ENCODE measurements at places on chromosomes 7 and 10. TPM values are rescaled to one million over a fixed set of nuclear protein-coding genes. Genes with fewer than 3 reads are reported as not detected.

DNA sequence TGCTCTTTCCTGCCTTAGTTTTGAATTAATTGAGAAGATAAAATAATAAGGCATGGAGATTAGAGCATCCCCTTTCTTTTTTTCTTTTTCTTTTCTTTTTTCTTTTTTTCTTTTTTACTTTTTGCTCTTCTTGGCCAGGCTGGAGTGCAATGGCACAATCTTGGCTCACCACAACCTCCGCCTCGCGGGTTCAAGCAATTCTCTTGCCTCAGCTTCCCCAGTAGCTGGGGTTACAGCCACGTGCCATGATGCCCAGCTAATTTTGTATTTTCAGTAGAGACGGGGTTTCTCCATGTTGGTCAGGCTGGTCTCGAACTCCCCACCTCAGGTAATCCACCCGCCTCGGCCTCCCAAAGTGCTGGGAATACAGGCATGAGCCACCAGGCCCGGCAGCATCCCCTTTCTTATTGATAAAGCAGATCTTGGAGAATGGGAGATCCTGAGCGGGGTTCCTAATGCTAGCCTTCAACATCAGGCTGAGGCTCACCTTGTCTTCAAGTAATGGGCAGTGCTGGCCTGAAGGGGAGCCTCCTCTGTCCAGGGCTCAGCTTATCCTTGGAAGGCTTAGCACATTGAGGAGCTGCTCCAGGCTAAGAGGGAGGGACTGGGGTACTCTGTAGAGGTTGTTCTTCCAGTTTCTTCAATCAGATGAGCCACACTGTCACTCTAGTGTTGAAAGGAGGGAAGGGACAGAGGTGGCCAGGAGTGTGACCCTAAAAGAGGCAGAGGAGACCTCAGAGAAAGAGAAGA is 27.9 kb downstream of the GSTO2 start:
- H3K4me1 ChIP-seq = peaks cover 29% of the 10 kb centered on the region
- no peaks in the 10 kb centered on the region for H3K27me3 ChIP-seq
- H3K27ac ChIP-seq = no peak overlapping the region
- no peak overlapping the region for H3K4me3 ChIP-seq
- peaks cover 2% of the 10 kb centered on the region for H3K36me3 ChIP-seq
- DNase-seq = no peak

DNA sequence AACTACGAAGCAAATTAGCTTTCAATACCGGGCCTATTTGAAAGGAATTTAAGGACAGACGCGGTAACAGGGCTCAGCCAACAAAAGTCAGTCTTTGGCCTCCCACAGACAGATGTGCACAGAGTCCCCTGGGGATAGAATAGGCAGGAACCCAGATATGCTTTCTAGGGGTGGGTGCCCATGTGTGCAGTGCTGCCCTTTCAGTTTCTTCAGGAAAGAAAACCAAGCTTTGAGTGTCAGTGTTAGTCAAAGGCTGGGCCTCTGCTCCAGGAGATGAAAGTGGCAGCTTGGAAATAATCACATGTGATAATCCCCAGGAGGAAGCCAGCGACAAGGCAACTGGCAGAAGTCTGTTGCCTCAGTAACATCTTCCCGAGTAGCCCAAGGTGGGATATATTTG is 43.8 kb upstream of the CSTF2T start:
- no peak for DNase-seq
- H3K4me3 ChIP-seq = no peak overlapping the region
- H3K27me3 ChIP-seq = peaks cover 5% of the 10 kb centered on the region
- H3K36me3 ChIP-seq = no peaks in the 10 kb centered on the region

DNA sequence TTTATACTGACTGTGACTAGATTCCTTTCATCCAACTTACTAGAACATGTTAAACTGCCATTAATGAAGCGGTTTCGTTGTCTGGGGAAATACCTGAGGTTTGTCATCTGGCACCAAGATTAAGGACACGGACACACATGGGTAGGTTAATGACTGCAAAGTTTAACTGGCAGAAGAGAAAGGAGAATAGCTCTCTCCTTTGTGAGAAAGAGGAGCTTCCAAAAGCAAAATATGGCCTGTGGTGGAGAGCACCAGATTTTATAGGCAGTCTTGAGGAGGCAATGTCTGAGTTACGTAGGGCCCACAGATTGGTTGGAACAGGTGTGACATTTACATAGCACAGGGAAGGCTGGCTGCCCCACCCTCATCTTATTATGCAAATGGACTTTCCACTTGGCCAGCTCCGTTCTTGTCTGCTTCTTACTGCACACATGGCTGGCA is 1193.0 kb upstream of the CELF2 start:
- no peak overlapping the region for H3K27ac ChIP-seq

- H3K36me3 ChIP-seq = no peaks in the 10 kb centered on the region
- no peak overlapping the region for H3K27ac ChIP-seq
- DNase-seq = no peak
- no peaks in the 10 kb centered on the region for H3K27me3 ChIP-seq
- H3K4me3 ChIP-seq = no peak overlapping the region
- H3K4me1 ChIP-seq = no peaks in the 10 kb centered on the region
Measured at GRCh38 chr7:33592718-33593117, 312.6 kb upstream of the BMPER start.

DNA sequence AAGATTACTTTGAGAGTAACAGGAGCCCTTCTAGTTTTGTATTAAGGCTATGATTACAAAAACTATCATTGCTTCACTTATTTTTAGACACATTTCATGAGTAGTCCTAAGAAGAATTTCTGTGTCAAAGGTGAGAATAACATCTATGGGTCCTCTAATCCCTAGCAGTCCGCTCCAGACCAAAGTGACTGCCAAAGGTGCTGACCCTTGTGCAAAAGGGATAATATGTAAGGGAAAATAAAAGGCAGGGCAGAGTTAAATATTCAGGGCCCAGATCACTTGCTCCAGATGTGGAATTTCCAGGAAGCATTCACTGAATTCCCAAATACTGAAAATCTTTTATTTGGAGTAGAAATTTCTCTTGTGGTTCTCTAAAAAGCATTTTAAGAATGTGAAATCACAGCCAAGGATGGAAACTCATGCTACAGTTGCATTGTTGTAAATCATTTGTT is 29.3 kb downstream of the RHOBTB1 start:
- no peak overlapping the region for H3K27ac ChIP-seq
- peaks cover 15% of the 10 kb centered on the region for H3K4me1 ChIP-seq
- no peaks in the 10 kb centered on the region for H3K36me3 ChIP-seq
- no peak for DNase-seq

DNA sequence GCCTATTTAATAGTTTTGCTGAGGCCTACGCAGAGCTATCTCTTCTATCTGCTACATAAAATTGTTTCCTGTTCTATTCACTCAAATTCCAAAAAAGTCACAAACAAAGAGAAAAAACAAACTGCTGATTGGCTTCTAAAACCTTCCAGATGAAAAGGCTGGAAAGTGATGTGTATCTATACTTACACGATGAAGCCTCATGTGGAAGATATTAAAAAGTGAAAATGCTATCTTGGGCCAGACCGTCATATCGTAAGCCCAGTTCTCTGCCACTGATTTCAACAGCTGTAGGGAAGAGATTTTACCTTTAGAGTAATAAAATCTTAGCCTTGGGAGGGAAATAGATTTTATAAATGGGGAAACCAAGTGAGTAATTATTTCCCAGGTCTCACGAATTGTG is 394.8 kb downstream of the KIF20B start:
- H3K4me1 ChIP-seq = no peaks in the 10 kb centered on the region
- DNase-seq = no peak
- peaks cover 2% of the 10 kb centered on the region for H3K27me3 ChIP-seq
- no peak overlapping the region for H3K4me3 ChIP-seq

DNA sequence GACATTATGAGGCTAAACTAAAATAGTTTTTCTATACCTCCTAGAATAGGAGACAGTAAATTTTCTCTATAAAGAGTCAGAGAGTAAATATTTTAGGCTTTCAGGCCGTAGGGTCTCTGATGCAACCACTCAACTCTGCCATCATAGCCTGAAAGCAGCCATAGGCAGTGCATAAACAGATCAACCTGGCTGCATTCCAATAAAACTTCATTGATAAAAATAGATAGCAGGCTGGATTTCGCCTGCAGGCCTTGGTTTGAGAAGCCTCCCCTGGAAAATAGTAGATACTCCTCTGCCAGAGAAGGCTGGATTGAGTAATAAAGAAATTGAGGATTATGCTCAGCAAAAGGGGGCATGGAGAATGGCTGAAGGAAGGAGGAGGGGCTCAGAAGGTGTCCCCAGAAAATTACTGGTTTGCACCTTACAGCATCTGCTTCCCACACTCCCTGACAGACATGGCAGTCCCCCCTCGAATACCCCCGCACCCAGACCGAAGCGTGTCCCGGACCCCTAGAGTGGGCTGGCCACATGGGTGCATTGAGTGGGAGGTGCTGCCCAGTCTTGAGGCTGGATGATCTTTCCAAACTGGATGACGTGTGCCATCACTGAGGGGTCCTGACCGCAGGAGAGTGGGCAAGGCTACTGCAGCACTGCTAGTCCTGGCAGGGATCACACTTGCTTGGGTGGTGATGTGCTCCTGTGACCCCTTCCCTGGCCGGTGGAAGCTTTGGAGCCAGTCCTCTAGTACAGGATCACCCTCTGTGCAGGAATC is 126.6 kb downstream of the PTPN20 start:
- H3K4me3 ChIP-seq = no peak overlapping the region
- H3K27ac ChIP-seq = no peak overlapping the region
- no peak for DNase-seq
- H3K27me3 ChIP-seq = no peaks in the 10 kb centered on the region
- no peaks in the 10 kb centered on the region for H3K36me3 ChIP-seq

DNA sequence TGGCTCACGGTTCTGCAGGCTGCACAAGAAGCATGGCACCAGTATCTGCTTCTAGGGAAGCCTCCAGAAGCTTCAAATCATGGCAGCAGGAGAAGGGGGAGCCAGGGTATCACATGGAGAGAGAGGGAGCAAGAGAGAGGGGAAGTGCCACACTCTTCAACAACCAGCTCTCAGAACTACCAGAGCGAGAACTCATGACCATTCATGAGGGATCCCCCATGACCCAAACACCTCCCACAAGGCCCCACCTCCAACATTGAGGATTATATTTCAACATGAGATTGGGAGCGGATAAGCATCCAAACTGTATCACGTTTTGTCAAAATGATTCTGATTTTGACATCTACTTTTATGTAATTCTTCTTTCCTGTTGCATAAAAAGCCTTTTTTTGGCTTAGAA is 38.5 kb downstream of the CREM start:
- H3K27me3 ChIP-seq = no peaks in the 10 kb centered on the region
- no peak overlapping the region for H3K4me3 ChIP-seq
- H3K27ac ChIP-seq = no peak overlapping the region
- H3K4me1 ChIP-seq = no peaks in the 10 kb centered on the region

GRCh38 chr10:101287997-101288635 is 58.9 kb upstream of the LBX1 start:
- H3K4me1 ChIP-seq = peaks cover 7% of the 10 kb centered on the region
- no peak overlapping the region for H3K4me3 ChIP-seq
- no peak for DNase-seq

DNA sequence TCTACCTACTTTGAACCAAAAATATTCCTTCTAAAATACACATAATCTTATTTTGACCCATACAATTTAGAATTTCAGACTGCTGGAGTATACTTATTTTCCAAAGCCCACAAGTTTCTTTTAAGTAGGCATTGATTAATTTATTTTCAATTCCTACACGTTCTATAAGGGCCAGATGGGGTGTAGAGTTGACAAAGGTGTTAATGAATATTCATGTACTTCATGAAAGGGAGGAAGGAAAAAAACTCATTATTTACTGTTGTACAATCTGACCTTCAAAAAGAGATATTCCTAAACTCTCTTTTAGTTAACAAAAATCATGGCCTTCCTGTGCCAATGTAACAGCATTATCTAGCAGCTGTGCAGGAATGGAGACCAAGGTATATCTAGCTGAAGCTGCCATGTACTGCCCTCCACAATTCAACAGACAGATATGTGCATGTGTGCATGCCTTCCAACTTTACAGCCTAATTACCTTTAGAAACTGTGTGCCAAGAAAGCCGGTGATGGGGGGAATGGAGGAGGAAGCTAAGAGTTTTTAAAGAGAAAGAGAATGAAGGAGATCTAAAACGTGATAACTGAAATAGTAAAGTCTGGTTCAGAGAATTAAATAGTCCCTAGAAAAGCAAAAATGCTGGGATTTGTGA is 108.9 kb downstream of the UPF2 start:
- no peaks in the 10 kb centered on the region for H3K27me3 ChIP-seq
- no peak overlapping the region for H3K4me3 ChIP-seq
- peaks cover 42% of the 10 kb centered on the region for H3K36me3 ChIP-seq
- H3K27ac ChIP-seq = no peak overlapping the region

DNA sequence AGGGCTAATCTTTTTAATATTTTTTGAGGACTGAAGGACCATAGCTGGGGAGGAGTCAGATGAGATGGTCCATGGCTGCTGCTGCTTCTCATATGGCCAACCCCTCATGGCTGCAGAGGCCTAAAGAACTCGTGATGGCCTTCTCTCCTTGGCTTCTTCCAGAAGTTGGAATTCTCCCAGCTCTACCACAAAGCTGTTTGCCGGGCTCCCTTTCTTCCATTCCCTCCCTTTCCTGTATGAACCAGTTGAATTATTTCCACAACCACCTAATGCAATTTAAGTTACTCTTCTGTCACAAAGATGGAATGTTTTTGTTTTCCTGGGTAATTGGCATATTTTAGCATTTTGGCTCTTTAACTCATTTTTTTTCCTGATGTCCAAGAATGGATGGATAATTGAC is 80.7 kb downstream of the PHTF2 start:
- no peak for DNase-seq
- no peak overlapping the region for H3K27ac ChIP-seq

The CALML5 gene
- not detected for total RNA-seq

The PHKG1 gene
- 2.5 TPM for total RNA-seq

The MOGAT3 gene
- not detected for total RNA-seq

The OR9A2 gene
- not detected for total RNA-seq

All from activated CD4-positive, alpha-beta T cell treated with anti-CD3 and anti-CD28 coated beads, Interleukin-2, amount 10 ng/mL, durations not matched to agents 7 days and 5 days (primary cell).